ENCODE measurements at places on chromosomes 1 and 21.

DNA sequence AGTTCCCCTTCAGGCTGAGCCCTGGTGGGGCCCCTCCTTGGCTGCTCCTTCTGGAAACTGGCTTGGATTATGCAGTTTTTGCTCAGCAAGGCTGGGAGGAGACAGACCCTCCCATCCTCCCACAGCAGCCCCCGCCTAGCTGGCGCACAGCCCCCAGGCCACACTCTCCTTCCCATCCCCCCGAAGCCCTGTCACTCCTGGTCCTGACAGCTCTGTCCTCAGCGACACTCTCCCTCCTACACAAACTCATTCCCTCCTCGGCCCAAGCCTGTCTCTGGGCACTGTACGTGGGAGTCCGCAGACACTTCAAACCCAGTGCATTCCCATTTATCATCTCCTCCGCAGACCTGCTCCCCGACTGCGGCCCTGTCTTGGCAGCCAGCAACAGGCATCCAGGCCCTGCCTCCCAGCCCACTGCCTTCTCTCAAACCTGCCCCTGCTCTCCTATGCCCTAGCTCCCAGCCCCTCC lies 25.0 kb upstream of the EPHB2 start:
- DNase-seq, result no peak

DNA sequence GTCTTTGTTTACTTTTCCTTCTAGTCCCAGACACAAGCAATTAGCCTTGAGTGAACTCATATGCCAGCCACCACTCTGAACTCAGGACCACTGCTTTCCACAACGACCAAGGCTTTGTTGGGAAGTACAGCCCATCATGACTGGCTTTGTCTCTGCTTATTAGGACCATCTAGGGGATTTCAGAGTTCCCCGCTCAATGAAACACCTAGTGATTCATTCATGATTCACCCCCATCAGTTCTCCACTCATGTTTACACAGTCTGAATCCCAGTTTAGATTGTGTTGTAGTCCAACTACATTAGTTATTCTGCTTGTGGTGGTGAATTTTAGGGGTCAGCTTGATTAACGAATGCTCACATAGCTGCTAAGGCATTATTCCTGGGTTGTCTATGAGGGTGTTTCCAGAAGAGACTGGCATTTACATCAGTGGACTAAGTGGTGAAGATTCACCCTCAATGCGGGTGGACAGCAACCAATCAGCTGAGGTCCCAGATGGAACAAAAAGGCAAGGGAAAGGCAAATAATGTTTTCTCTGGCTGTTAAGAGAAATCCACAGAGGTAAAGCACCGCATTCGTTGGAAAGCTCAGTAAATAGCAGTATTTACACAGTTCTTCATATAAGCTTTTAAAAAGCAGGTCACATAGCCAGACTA lies 122.7 kb downstream of the RGS21 start:
- no peak for DNase-seq

DNA sequence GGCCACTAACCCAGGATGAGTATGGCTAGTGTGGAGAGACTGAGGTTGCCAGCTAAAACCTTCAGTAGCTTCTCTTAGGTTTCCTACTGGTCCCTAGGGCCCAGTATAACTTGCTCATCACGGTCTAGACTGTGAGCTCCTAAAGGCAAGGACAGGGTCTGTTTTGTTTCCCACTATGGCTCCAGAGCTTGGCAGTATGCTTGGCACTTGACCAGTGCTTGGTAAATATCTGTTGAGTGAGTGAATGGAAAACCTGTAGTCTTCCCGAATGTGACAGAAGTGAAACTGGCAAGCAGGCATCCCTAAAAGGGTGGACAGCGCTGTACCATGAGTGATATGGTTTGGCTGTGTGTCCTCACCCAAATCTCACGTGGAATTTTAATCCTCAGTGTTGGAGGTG lies 13.1 kb upstream of the PARS2 start:
- DNase-seq, result no peak

- no peak for DNase-seq
Measured at GRCh38 chr1:30804352-30804751, 46.8 kb upstream of the LAPTM5 start.

DNA sequence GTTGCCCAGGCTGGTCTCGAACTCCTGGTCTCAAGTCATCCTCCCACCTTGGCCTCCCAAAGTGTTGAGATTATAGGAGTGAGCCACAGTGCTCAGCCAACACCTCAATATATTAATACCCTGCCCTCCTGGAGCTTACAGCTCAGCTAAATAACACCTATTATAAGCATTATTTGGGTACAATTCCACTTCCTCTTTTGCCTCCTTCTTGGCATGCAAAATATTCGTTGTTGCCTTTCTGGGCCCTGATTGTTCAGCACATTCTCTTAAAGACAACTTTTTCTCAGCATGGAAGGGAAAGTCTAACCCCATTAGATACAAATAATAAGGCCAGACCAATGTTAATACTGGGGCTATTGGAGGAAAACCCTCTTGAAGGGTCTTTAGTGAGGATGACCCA lies 2.8 kb downstream of the PAQR7 start:
- DNase-seq, result no peak

GRCh38 chr1:73744985-73745384 lies 453.0 kb downstream of the LRRIQ3 start:
- DNase-seq, result no peak

- no peak for DNase-seq
Measured at GRCh38 chr1:41509270-41509671, 24.8 kb upstream of the EDN2 start.

DNA sequence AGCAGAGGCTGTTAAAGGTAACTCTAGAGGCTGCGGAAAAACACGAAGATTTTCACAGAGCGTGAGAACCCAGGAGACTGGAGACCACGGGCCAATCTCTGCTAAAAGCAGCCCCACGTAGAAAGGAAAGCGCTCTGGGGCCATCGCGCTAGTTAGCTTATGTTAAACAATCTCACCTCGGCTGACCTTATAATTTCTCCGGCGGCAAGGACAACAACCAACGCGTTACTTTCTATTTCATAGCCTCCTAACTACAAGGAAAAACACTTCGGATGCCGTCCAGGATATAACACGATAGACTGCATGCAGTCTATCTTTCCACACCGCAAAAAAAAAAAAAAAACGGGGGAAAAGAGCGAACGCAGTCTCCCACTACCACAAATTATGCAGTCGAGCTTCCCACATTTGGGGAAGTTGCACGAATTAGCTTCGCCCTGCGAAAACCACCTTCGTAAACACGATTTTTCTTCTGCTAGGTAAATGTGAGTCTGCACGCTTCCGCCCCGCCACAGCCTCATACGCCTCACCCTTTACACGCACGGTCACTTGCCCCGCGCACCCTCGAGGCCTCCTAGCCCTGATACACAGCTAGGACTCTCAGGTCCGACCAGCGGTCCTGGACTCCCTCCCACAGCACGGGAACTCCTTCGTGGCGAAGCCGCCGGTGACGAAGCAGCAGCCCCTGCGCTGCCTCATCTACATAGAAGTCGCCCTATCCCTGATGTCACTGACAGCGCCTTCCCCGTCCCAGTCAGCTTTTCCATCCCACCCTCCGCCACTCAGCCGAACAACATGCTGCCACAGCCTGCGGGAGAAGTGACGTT lies 87.8 kb downstream of the PRKAB2 start:
- DNase-seq, result peak; percentile 40

GRCh38 chr1:117059678-117060440 lies at the start of gene TTF2:
Gene TTF2 (plus strand): TSS chr1:117060326. CDS start chr1:117060347, 21 bp downstream.
- DNase-seq, result peak; percentile 72

- no peak for DNase-seq
Measured at GRCh38 chr1:3442901-3443300, 11.6 kb upstream of the ARHGEF16 start.

DNA sequence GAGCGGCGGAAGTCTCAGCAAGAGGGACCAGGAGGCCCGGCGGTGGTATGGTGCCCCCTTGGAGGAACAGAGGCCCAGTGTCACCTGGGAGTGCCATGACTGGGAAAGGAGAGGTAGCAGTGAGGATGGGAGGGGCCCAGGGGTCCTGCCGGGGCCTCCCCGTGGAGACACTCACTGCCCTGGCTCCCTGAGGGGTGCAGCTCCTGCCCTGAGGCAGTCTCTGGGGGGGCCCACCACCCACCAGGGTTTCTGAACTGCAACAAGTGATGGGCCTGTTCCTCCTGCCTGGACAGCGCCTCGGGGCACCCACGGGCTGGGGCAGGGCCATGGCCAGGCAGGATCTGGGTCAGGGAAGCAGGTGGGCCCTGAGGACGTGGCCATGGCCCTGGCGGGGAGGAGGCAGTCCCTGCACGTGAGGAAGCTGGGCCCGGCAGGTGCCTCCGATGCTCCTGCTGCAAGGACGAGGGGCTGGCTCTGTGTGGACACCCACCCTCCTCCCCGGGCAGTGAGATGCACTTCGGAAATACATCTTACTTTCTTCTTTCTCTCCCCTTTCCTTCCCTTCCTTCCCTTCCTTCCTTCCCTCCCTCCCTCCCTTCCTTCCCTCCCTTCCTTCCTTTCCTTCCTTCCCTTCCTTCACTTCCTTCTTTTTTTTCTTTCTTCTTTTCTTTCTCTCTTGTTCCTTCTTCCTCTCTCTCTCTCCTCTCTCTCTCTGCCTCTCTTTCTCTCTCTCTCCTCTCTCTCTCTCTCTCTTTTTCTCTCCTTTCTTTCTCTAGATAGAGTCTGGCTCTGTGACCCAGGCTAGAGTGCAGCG lies 66.6 kb downstream of the MORN1 start:
- no peak for DNase-seq

DNA sequence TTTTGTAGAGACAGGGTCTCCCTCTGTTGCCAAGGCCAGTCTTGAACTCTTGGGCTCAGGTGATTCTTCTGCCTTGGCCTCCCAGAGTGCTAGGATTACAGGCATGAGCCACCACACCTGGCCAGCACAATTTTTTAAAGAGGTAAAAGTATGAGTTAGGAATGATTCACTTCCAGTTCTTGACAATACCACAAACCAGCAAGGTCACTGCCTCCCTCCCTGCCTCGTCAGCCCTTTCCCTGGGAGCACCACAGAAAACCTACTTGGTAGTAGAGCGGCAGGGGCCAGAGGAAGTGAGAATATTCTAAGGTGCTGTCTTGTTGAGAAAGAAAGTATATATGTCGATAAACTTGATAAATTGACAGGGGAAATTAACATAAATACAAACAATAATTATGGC lies 10.8 kb upstream of the CDA start:
- DNase-seq, result no peak

GRCh38 chr1:178510155-178510554 lies 2.8 kb upstream of the TEX35 start:
- no peak for DNase-seq

DNA sequence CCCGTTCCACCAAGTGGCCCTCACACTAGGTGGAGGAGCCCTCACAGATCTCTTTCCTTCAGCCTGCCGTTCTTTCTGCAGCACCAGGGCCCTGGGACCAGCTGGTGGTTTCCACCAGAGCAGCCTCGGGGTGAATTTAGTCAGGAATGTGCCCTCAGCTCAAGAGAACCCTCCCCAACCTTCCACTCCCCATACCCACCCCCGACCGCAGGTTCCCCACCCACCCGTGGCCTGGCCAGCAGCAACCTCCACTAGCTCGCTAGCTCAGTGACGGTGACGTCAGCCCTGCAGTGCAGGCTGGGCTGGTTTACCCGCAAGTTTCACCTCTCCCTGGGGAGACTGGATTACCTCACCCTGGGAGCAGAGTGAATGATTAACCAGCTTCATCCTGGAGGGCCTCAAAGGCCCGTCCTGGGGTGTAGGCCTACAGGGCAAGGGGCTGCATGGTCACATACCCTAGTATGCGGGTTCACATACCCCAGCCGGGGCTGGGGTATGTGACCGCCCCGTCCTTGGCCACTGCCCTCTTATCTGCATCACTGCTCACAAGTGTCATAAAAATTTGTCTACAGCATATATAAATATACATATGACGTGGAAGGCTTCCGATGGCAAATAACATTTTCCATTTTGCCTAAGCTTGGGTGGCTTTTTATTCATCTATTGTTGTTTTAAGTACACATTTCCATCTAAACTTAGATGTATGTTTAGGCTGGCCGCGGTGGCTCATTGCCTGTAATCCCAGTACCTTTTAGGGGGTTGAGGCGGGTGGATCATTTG lies 24.5 kb downstream of the ELF3 start:
- no peak for DNase-seq
